ENCODE measurements at places on chromosomes 1 and 21.

DNA sequence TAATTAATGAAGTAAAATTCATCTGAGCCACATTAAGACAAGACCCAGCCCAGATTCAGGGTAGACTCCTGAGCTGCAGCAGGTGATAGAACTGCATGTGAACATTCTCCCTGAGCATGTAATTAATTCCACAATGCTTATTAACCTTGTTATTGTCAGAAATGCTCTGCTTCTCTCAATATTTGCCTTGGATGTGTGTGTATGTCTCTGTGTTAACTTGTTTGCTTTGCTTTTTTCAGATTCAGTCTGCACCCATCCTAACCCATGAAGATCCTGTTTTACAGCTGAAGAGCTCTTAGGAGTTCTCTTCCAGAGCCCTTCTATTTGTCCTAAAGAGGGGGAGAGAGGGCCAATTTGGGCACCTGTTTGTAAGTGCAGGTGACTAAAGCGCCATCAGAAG, 143.2 kb upstream of the BMP8A start:
- DNase-seq, result peak; percentile 29

GRCh38 chr1:119611701-119612113, 36.4 kb downstream of the ZNF697 start:
- DNase-seq, result peak; percentile 68

GRCh38 chr1:160834945-160835565, 27.6 kb downstream of the CD244 start:
- DNase-seq, result peak; percentile 35

DNA sequence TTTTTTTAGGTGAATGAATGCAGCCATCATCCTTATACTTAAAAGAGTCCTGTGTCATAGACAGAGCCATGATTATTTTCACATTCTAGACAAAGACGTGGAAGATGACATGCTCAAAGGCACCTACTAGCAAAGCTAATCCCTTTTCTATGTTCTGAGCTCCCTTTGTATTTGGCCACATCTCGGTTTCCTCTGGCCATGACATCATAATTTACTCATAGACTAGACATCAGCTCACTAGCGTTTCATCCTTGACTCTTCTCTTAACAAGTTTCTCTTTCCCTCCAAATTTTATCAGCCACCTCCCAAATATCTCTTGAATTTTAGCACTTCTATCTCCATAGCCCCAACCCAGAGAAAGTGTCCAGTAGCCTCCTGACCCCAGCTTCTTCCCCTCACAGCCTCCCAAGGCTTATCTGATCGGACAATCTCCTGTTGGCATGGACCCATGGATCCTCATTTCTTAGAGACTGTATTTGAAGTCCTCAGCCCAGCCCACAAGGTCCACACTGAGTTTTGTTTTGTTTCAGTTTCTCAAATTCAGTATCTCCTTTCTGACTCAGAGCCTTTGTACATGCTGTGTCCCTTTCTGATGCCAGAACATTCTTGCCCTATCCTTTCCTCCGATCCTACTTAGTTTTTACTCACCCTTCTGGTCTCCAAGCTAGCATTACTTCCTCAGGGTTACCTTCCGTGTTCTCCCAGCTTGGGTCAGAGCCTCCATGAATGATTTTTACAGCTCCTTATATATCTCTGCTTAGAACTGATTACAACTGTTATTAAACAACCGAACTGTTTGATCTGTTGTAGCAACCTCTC, 33.0 kb upstream of the EPS8L3 start:
- no peak for DNase-seq

GRCh38 chr1:159307346-159308020, 5.3 kb downstream of the FCER1A start:
- DNase-seq, result no peak

GRCh38 chr21:33025106-33025488, 638 bp upstream of the OLIG2 start:
- no peak for DNase-seq

GRCh38 chr1:183444243-183444642, 26.1 kb upstream of the NMNAT2 start:
- no peak for DNase-seq

DNA sequence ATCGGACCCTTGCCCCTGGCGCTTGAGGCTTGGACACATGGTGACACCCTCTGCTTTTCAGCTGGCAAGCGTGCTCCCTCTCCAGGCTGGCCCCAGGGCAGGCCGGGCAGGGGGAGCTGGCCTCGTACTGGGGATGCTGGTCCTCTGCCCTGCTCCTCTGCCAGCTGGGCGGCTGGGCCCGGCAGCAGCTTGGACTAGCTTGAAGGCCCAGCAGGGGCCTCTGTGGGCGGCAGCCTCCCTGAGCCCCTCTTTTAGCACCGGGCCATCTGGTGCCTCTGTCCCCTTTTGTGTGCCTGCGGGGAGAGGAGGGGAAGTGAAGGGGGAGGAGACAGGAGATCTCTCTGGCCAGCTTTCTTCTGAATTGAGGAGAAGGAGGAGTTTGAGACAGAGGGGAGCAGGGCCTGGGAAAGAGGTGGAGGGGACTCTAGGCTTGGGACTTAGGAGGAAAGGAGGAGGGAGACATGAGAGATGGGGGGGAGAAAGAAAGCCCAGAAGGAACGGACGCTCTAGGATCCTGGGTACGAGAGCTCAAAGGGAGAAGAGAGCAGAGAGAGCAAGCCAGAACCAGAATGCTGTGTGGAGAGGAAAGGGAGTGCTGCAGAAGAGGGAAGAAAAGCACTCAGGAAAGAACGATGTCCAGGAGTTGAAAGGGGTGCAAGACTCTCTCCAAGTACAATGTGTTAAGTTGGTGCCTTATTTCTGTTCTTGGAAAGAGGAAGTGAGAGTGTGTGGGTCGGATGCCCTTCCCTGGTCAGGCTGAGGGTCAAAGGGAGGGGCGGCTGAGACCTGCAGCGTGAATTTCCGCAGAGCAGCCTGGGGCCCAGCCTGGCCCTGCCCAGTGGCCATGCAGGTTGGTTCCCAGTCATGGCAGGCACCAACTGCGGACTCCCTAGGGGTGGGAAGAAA, 40.3 kb downstream of the IER5 start:
- DNase-seq, result peak; percentile 70

DNA sequence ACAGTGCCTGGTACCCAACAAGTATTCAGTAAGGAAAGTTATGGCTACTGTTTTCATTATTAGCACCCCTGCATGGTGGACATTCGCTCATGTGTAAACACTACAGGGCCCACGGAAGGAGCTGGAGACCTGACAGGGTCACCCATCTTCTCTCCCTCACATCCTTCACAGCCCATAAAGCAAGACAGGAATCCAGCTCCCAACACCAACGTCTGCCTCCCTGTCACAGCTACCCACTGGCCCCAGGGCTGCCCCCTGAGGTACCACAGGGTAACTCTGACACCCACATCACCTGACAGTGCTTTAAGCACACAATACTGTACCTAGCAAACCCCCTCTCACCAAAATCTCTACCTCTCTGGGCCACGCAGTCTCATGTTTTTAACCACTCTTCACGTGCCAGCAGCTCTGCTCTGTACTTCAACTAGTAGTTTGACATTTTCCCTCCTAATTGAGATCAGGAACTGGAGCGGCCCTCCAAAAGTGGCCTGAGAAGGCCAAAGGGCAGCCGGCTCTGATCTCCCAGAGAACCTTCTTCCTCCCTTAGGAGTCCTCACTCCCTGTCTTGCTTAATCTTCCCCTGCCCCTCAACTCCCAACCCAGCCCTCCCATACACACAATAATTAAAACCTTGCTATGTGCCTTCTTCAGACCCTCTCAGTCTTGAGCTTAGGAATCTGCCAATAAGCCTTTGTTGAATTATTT, 76.8 kb downstream of the CD34 start:
- no peak for DNase-seq

- DNase-seq, result no peak
Observed at GRCh38 chr1:147341246-147341645, 98.8 kb downstream of the CHD1L start.

DNA sequence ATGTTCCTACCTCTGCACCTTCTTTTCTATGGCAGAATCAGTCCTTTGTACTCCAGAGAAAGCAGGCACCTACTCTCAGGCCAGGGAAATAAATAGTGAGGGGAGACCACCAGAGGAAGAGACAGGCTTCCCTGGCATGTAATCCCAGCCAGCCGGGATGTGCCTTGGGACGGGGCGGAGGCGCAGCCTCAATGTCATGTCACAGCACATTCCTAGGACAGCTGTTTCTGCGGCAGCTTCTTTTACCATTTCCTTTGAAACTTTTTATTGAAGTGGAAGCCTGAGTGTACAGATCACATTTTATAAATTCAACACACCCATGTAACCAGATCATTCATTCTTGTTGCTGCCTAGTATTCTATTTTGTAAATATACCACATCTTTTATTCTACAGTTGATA, 67.9 kb upstream of the ZNF326 start:
- DNase-seq, result no peak

DNA sequence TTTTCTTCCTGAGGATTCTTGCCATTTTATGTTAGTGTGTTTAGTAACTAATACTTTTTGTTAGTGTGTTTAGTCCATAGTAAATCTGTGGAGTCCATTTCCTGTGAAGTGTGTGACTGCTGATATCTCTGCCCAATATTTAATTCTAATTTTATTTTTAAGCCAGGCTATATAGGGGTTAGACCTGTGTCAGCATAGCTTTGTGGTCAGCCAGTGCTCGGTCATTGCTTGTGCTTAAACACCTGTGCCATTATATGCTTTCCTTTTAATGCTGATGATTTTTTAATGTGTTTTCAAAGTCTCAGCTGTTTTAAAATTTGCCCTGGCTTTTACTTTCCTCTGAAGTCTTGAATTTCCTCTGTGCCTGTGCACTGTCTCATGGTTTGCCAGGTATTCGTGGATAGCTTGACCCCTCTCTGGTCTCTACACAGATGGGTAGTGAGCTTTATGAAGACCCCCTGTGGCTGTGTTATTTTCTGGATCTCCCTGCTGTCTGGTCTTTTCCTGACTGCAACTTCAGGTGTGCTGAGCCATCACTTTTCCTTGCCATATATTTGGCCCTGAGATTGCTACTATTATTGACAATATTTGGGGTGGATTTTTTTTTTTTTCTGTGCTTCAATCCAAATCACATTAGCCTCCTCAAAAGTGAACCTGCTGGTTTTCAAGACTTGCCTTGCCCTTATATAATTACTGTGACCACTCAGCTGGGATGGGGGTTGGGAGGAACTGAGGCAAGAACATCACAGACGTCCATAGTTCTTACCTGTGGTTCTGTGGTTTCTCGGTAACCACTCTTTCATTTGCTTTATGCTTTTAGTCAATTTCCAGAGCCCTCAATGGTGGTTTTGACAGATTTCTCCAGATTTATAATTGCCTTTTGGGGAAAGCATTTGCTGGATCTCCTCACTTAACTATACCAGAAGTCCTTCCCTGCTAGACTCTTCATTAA, 59.6 kb downstream of the RPS6KC1 start:
- DNase-seq, result no peak

DNA sequence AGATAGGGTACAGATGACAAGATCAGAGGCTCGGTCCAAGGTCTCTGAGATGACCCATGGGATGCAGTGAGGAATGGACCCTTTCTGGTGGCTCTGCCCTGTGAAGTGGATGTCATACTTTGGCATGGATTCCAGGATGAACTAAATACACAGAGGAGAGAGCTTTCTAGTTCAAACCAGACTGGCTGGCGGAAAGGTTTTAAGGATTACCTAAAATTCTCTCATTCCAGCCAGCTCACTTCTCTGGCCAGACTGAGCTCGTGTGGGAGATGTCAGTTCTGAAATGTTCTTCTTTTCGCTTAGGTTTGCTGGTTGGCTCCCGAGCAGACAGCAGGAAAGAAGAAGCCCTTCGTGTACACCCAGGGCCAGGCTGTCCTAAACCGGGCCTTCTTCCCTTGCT, 6.2 kb downstream of the RNPEP start:
- DNase-seq, result no peak

GRCh38 chr1:12380326-12381249, 150.8 kb downstream of the VPS13D start:
- no peak for DNase-seq

DNA sequence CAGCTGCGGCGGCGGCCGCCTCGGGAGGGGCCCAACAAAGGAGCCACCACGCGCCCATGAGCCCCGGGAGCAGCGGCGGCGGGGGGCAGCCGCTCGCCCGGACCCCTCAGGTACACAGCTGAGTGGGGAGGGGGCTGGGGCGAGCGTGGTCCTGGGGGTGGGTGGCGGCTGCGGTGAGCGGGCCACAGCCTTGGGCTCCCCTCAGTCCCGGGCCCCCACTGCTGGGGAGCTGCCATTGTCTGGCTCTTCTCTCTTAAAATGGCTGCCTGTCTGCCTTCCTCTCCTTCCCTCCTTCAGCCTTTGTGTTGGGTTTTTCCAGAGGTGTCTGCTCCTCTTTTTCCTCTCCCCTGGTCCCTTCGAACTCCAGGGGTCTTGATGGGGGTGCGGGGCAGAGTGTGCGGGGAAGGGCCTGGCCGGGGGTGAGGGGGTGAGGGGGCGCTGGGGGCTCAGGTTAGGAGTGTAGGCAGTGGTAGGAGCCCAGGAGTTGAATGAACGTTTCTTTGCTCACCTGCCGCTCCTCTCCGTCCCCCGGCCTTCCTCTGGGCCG, 1.7 kb downstream of the ARID1A start:
- peak; percentile 29 for DNase-seq

DNA sequence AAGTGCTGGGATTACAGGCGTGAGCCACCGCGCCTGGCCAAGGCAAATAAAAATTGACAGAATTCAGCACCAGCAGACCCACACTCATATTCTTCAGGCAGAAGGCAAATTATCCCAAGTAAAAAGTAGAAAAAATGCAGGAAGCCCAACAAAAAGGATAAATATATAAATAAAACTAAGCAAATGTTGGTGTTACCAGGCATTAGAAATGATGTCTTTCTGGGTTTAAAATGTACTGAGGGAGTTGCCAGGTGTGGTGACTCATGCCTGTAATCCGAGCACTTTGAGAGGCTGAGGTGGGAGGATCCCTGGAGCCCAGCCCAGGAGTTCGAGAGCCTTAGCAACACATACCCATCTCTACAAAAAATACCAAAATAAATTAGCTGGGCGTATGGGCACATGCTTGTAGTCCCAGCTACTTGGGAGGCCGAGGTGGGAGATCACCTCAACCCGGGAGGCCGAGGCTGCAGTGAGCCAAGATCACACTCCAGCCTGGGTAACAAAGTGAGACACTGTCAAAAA, 6.3 kb downstream of the INTS11 start:
- no peak for DNase-seq

DNA sequence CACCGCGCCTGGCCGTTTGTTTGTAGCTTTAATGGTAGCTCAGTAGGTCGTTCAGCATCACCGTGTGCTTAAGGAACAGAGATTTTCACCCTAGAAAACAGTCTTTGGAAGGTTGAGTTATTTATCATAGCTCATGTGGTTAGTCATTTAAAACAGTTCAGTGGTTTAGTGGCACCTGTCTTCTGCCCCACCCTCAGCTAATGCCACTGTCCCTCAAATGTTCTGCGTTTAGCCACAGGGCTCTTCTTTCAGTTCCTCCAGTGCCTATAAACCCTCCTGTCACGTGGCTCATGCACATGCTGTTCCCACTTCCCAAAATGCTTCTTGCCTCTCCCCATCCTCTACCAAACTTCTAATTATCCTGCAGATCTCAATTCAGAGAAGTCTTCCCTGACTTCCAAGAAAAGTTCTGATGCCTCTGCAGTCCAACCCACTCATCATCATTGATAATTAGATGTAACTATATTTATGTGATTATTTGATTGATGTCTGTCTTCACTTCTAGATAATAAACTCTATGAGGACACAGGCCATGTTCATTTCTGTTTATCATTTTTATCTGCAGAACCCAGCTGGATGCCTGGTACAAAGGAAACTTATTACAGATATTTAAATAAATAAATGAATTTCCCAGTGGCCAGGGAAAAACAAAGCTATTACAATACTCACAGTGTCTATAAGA, 14.4 kb upstream of the DIPK1A start:
- DNase-seq, result no peak

- no peak for DNase-seq
Observed at GRCh38 chr1:172411791-172412338, 8.6 kb upstream of the C1orf105 start.

All from NCI-H146 (cell line).